Globus pallidus (tissue), 1 donor: ENCODE measurements at places on chromosomes 7 and 10.

DNA sequence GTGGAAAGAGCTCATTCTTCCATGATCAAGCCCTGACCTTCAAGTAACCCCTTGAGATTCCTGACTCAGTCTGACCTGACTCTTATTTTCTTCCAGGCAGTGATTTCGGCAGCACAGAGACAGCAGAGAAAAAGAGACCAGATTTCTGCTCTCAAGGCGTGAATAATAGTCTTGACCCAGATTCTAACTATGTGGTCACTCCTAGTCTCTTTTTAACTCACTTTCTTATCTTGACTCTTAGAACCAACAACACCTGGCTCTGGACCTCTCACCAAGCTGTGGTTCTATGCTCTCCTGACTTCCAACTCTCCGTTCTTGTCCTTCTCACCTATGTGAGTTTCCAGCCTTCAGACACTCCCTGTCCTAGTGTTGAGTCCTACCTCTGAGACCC is 36.9 kb upstream of the KDM7A start:
- DNase-seq, result no peak

DNA sequence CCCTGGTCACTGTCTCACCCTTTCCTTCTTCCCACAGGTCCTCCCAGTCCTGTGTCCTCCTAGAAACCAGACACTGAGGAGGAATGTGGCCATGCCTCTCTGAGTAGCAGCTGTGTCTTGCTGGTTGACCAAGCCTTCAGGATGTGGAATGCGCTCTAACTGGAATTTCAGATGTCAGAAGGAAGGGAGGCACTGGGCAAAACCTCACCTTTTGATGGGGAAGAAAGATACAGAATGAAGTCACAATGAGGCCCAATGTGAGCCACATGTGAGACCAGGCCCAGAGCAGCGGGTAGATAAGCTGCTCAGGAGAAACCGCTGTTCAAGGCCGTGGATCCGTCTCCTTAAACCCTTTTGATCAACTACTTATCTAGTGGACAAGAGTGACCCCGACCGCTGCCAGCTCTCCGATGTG is 54.8 kb upstream of the ECHDC3 start:
- DNase-seq, result no peak

- DNase-seq, result no peak
Observed at GRCh38 chr7:138162236-138162635, 86.0 kb downstream of the AKR1D1 start.

- DNase-seq, result no peak
Observed at GRCh38 chr7:50095634-50096033, 2.6 kb upstream of the ZPBP start.

GRCh38 chr10:118835682-118836326 is 81.0 kb upstream of the CACUL1 start:
- DNase-seq, result no peak
